ENCODE measurements at places on chromosomes 12 and 14. TPM values are rescaled to one million over a fixed set of nuclear protein-coding genes. Genes with fewer than 3 reads are reported as not detected.

DNA sequence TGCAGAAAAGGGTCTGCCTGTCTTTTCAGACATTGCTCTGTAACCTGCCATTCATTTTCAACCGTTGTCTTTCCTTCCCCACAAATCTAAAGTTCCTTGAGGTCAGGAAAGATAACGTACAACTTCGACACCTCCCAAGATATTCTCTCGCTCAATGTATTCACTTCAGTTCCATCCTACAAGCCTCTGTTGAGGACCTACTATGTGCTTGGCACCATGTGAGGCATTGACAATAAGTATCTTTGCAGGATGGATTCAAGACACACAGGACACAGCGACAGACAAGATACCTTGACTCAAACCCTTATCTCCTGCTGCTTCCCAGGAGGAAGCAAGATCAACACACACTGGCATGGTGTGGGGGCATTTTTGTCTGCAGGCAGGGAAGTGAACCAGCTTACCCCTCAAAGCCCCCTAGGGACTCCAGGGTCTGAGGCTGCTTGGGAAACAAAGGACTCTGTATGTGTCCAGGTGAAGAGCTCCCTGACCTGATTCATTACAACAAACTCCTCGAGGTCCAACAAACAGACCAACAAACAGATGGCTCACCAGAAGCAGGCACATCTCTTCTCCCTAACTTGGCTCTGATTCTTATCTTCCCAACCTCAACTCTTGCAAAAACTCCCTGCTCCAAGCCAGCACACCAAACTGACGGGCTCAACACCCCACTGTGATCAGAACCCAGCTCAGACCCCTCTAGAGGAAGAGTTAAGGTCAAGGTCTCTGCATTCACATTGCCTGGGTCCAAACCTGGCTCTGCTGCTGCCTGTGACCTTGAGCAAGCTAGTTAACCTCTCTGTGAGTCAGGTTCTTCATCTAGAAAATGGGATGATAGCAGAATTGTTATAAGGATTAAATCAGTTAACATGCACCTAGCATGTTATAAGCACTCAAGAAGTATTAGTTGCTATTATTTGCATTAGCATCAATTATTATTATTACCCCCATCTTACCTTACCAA, 6.3 kb downstream of the NUAK1 start:
- no peak for DNase-seq

DNA sequence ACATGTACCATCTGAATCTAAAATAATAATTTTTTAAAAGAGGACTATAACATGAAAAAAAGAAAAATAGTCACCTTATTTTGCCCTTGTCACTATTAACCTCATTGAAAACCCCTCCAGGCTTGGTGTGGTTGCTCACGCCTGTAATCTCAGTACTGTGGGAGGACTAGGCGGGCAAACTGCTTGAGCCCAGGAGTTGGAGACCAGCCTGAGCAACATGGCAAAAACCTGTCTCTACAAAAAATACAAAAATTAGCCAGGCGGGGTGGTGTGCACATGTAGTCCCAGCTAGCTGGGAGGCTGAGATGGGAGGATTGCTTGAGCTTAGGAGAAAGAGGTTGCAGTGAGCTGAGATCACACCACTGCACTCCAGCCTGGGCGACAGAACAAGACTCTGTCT, 126.3 kb upstream of the KRAS start:
- DNase-seq: no peak

Gene ERP27
- 11.0 TPM for total RNA-seq

Gene CEP170B
- 42.4 TPM for total RNA-seq

DNA sequence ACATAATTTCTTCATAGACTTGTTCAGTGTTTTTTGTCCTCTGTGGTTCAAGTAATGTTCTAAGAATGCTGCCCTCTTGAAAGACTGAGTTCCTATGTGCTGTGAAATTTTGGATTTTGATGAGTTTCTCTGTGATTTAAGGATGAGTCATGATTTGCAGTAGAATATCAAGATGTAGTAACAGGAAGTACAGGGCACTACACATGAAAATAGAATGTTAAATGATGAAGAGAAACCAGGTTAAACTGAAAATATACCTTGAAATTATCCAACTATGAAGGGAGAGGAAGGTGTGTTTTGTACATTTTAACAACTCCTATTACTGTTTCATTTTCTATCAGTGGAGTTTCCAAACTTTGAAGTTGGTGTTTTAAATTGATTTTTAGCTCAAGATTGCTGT, 4.8 kb downstream of the ELK3 start:
- no peak for DNase-seq
